ENCODE measurements at places on chromosomes 6 and 20.

- DNase-seq: no peak
These were observed 32.5 kb downstream of the ZC3H12D start for GRCh38 chr6:149452037-149452939.

- no peak for DNase-seq
These were observed 310.7 kb downstream of the EYA4 start for GRCh38 chr6:133551847-133552341.

GRCh38 chr6:99498421-99498820, 16.8 kb downstream of the USP45 start:
- no peak for DNase-seq

- DNase-seq: no peak
These were observed 176.9 kb downstream of the UTRN start for GRCh38 chr6:144462058-144462457.

DNA sequence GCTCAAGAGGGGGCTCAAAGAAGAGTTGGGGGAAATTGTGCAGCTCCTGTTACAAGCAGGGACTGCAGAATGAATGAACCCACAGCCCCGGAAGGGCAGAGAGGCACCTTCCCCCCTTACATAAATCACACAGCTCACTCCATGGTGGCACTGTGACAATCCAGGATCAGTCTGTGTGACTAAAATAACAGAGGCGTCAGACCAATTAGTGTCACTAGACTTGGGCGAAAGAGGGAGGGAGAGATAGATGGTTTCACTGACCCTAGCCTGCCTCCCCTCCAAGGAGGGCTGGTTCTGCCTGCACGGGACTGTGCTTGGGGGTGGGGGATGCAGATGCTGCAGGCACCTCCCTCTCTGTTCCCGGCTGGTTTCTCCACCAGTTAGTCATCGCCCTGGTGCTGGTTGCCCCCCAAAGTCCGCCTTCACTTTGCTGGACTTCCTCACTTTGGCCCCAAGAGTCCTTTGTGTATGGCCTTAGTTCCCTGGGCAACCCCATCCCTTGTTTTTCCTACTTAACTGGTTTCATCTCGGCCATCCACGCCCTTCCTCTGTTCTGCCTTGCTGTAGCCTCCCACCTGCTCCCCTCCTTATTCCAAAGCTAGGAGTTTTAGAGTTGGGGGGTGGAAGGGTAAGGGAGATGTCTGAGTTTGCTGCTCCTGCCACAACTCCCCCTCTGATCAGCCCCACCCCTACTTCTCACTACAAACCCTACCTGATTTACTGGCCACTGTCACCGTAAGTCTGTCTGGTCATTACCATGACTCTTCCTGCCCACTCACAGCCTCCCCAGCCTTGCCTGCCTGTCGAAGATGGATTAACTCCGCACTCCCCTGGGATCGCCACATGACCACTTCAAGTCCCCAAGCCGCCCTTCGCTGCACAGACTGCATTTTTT, 17.7 kb downstream of the CCDC167 start:
- no peak for DNase-seq

- DNase-seq: no peak
These were observed at the start of gene SLC2A10 for GRCh38 chr20:46709459-46710152. SLC2A10 (plus strand) TSS chr20:46709649; CDS start chr20:46709737, 88 bp downstream.

GRCh38 chr6:154461348-154461747, 49.1 kb downstream of the CNKSR3 start:
- no peak for DNase-seq

GRCh38 chr6:101918471-101918870, 525.0 kb downstream of the GRIK2 start:
- no peak for DNase-seq

GRCh38 chr6:148892247-148892646, 145.4 kb downstream of the UST start:
- no peak for DNase-seq

- DNase-seq: no peak
These were observed 21.5 kb downstream of the VNN2 start for GRCh38 chr6:132736239-132736638.
